ENCODE measurements at places on chromosomes 5 and 9.

DNA sequence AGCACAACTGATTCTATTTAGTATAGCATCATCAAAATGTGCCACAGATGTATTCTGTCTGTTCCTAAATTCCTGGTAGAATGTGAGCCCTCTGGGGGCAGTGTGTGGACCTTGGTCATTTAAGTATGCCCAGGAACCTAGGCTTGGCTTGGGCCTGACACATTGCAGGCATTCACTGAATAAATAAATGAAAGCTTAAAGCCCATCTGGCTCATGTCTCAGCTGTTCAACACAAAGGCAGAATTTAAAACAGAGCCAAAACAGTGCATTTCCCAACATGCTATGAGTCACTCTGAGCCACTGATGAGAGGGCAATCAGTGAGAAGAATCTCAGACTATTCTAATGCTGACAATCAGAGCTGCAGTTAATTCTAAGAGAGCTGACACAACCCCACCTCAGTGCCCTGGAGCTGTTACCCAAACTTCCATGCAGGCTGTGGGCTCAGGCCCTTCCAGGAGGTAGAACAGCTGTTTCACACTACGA, 8.1 kb downstream of the FAM193B start:
- no peak for DNase-seq

- DNase-seq, result no peak
These were observed 37.9 kb downstream of the NRG2 start for GRCh38 chr5:140005145-140005591.

DNA sequence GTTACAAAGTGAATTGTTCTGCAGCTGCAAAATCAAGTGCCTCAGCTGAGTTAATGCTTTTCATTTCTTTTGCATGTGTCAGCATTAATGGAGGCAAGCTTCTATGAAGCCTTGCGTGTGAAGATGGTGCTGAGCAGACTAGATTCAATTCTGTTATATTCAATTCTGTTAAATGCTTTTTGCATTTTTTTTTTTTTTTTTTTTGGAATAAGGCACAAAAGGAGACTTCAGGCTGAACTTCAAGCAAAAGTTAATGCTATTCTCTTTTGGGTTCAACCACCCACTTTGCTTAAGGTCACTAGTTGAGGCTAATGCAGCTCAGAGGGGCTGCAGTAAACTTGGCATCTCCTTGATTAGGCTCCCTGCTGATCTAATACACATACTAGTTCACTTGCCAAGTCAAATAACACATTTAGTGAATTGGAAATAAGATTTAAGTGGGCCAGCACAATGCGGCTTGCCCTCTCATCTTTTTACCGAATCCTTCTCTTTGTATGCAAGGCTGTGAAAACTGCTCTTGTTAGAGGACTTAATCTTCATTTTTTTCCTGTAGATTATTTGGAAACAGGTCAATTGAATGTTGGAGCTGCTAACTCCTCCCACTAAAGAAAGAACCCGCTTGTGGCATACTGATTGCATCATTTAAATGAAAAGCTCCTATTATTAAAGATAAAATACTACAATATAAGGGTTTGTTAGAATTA, 1020.2 kb downstream of the NR2F1-AS1 start:
- no peak for DNase-seq

GRCh38 chr5:129664336-129664937, 83.5 kb upstream of the MINAR2 start:
- DNase-seq, result peak; percentile 2

DNA sequence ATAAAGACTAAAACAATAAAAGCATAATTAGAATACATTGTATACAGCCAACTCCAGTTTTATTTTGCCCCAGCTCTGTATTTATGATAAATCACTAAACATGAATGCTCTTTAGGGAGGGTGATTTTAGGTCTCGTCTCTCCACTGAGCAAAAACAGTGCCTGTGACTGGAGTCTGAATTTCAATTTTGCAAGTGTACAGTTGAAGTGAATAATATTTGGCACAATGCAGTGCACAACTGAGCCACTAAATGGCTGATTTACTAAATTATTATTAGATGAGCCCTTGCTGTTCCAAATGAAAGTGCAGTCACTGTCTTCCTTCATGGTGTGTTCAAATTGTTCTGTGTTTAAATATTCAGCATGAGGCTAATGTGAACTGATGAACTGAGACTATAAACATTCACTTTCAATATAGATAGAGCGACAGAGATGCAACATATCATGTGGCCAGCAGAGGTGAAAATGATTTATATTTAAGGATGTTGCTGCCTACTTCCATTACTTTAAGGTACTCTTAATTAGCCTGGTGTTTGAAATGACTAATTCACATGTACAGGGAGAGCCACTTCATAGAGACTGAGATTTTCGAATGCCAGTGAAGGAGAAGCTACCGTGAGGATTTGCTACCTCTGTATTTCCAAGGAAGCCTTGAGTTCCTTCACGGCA, 375.1 kb downstream of the EBF1 start:
- DNase-seq, result no peak

DNA sequence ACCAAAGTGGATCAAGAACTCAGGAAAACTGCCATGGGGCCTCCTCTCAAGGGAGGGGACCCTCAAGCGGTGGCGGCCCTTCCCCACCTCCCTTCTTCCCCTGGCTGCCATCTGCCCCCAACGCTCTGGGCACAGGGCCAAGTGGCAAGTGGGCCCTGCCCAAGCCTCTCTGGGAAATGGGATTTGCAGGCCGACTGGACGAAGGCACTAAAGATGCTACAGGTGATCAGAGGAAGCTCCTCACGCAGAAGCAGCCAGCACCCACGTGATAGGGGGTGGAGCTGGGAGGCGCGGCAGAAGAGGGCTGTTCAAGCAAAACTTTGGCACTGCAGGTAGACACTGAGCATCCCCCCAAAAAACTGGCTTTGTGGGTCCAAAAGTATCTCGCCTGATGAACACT, 52.7 kb upstream of the UBTD2 start:
- DNase-seq, result no peak

- no peak for DNase-seq
These were observed 39.6 kb upstream of the FRRS1L start for GRCh38 chr9:109206670-109207069.

DNA sequence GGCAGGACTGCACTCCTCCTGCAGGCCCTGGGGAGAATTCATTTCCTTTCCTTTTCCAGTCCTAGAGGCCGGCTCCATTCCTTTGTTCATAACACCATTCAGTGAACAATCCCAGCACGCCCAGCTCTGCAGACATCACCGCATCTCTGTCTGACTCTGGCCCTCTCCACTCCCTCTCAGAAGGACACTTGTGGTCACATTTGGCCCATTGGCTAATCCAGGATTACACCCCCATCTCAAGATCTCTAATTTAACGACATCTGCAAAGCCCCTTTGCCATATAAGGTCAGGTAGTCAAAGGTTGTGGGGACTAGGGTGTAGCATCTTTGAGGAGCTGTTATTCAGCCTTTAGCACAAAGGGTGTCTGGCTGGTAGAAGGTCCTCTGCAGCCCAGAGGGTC, 185.0 kb upstream of the DAP start:
- DNase-seq, result no peak

GRCh38 chr5:112933651-112934365, 11.8 kb upstream of the REEP5 start:
- DNase-seq, result no peak

GRCh38 chr5:151240924-151241635, 11.9 kb upstream of the GM2A start:
- no peak for DNase-seq

DNA sequence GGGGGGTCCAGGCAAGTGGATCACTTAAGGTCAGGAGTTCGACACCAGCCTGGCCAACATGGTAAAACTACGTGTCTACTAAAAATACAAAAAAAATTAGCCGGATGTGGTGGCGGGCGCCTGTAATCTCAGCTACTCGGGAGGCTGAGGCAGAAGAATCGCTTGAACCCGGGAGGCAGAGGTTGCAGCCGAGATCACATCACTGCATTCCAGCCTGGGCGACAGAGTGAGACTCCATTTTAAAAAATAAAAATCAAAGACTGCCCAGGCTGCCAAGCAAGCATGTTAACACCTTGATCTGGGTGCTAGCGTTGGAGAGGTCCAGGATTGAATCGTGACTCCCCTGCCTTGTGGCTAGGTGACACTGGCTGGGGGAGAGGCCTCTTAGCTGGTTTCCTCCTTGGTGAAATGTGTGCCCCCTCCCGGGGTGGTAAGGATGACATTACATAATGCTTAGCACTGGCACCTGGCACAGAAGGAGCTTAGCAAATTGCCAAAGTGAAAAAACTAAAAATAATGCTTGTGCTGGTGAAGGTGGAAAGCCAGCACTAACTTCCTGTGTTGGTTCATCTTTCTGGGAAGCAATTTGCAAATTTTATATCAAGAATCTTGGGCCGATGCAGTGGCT, 2.2 kb upstream of the CIZ1 start:
- no peak for DNase-seq

DNA sequence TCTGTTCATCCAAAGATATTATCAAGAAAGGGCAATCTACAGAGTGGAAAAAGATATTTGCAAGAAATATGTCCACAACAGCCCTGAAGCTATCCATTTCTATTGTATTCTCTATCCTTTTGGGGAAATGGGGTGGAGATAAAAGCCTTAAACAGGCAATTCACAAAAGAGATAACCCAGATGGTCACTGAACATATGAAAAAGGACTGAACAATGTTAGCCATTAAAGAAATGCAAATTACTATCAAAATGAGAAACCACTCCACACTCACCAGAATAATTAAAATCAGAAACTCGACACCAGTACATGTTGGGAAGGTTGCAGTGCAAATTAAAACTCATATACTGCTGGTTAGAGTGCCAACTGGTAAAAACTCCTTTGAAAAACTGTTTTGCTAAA, 955.2 kb upstream of the DMAC1 start:
- DNase-seq, result no peak

- no peak for DNase-seq
These were observed 100.7 kb upstream of the TUT7 start for GRCh38 chr9:86454701-86455615.

DNA sequence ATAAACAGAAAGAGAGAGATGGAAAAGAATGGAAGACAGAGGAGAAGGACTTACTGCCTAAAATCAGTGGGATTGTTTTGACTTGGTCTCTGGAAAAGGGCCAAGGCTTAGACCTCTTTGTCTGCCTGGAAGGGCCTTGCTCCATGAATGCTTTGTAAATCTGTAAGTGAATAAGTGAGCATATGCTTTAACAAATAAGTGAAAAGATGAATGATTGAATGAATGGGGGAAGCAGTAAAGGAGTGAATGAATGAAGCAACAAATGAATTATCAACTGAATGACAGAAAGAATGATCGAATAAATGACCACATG, 5.5 kb downstream of the KCNIP1 start:
- DNase-seq, result no peak

DNA sequence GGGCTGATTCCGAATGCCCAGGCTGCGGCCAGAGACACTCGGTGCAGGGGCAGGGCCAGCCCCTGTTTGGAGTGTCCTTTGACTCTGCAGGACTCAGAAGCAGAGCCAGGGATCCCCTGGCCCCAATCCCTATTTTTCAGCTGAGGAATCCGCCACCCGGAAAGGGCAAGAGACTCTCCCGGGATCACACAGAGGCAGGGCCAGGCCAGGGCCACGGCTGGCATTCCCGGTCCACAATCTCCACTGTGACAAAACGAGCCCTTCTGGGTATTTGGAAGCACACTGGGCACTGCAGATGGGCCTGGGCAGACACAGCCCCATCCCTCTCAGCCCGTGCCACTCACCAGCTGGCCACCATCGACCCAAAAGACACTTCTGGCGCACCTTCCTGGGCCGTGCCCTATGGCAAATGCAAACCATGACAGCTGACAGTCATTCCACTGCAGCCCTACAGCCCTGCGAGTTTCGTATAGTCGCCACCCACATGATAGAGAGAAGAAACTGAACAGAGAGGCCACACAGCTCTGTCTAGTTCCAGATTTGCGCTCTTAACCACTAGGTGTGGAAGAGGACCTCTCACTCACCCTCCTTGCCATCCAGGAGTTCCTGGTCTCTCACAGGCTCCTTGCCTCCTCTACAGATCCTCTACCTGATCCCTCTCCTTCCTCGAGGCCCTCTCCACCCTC, 13.3 kb downstream of the NR5A1 start:
- DNase-seq, result no peak

- no peak for DNase-seq
These were observed 24.9 kb downstream of the IPPK start for GRCh38 chr9:92645041-92645440.

DNA sequence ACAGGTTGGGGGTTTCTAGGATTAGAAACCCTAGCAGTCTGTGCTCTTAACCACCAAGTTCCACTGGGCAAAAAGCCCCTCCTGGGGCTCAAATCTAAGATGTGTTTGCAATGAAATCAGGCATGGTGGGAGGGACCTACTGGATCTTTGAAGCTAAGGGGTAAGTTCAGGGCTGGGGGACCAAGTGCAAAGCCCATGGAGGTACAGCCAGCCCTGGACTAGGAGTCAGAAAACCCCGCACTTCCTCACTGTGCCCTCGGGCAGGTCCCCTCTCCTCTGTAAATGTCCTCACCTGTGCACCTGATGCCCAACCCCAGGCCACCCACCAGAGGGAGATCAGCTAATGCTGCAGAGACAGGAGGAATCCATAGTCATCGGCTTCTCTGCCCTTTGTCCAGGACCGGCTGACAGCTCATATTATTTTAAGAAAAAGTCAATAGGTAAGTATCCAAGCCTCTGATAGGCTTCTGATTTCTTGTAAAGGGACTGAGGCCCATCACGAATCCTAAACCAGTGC, 138.3 kb downstream of the PAX5 start:
- DNase-seq, result no peak

DNA sequence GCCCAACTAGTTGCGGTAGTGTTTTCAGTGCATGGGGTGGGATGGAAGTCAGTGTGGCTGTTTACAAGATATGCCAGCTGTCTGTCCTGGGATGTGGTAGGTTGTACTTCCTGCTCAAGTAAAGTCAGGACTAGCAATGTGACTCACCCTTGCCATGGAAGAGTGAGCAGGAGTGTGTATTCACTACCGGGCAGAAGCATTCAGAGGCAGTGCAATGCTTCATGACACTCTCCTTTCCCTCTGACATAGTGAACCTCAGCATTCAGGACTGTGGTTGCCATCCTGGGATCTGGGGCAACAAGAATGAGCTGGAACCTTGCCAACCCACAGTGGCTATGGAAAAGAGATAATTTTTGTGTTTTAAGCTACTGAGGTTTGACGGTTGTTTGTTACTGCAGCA, 68.9 kb downstream of the BOD1 start:
- DNase-seq, result no peak

DNA sequence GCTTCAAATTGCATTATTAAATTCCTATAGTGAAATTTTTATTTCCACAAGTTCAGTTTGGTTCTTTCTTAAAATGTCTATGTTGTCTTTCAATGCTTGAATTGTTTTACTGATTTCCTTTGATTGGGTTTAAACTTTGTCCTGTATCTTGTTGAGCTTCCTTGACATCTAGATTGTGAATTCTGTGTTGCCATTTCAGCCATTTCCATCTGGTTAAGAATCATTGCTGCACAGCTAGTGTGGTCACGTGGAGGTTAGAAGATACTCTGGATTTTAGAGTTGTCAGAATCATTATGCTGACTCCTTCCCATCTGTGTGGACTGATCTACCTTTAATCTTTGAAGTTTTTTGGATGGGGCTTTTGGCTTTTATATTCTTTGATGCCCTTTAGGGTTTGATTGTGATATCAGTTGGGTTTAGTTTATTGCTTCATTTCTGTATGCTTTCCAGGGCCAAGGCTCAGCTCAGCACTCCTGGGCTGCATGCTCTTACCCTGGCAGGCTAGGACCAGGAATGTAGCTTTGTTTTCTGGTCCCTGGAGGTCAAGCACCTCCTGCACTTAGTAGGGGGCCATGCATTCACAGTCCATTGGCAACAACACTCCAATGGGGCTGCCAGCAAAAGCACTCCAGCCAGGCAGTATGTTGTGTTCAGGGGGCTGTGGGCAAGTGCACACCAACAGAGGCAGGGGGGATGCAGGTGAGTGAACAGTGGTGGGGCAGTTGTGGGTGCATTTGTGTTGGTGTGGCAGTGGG, 141.4 kb downstream of the PRR16 start:
- no peak for DNase-seq

GRCh38 chr5:92778261-92778660, 802.8 kb downstream of the NR2F1-AS1 start:
- no peak for DNase-seq

Data from effector CD4-positive, alpha-beta T cell (primary cell).